K562 (cell line): ENCODE measurements at places on chromosomes 7 and 10.

DNA sequence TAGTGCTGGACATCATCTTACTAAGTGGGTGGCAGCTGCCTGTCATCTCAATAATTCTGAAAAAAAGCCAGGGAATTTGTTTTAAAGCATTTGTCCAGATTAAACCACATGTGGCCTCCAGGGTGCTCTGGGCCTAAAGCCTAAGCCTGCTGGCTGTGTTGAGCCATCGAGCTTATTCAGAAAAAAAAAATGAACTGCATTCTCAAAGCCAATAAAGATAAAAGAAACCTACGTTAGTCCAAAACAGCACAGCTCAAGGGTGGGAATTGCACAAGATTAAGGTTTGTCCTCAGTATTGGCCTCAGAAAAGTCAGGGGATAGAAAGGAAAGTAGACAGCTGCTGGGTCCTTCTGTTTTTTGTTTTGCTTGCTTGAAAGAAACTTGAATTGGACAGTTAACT is 22.6 kb upstream of the PRTFDC1 start:
- no peak for DNase-seq

- no peak for DNase-seq
These were observed 118.8 kb upstream of the NANOS1 start for GRCh38 chr10:118910702-118911101.

DNA sequence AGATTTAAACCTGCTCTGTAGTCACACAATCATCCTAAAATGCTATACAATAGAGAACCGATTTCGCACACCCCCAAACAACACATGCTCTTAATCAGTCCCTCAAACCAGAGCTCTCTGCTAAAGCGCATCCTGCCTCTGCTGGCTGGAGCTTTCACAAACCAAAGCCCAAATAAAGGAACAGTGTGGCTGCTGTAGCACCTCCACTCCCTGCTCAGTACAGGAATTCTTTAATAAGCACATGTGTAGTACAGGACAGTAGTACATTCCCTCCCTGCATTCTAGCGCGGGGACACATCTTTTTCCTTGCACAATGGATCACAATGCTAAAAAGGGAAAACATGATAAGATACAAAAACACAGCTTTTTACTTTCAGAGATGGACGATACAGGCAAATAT is 684.6 kb downstream of the MAGI2 start:
- DNase-seq = no peak

DNA sequence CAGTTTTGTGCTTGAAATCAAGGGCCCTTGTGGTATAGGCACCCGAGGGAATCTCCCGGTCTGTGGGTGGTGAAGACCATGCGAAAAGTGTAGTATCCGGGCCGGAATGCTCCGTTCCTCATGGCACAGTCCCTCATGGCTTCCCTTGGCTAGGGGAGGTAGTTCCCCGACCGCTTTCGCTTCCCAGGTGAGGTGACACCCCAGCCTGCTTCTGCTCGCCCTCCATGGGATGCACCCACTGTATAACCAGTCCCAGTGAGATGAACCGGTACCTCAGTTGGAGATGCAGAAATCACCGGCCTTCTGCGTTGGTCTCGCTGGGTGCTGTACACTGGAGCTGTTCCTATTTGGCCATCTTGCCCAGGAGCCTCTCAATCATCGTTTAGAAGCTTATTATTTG is 195.7 kb upstream of the POT1 start:
- no peak for DNase-seq

DNA sequence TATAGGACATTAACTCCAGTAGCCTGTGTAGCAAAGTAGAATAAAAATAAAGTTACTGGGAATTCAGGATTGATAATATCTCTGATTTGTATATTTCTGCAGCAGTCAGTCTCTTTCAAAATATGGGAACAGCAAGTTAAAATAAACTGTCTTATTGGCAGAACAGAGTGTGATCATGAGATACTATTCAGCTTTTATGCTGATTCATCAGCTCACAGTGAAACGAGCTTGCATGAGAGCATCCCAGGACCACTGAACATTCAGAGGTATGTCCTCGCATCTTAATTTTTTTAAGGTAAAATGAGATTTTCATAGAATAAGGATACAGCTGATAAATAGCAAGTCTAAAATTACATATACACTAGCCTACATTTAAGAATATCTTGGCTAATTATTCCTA is 282.5 kb upstream of the MYO3A start:
- no peak for DNase-seq

DNA sequence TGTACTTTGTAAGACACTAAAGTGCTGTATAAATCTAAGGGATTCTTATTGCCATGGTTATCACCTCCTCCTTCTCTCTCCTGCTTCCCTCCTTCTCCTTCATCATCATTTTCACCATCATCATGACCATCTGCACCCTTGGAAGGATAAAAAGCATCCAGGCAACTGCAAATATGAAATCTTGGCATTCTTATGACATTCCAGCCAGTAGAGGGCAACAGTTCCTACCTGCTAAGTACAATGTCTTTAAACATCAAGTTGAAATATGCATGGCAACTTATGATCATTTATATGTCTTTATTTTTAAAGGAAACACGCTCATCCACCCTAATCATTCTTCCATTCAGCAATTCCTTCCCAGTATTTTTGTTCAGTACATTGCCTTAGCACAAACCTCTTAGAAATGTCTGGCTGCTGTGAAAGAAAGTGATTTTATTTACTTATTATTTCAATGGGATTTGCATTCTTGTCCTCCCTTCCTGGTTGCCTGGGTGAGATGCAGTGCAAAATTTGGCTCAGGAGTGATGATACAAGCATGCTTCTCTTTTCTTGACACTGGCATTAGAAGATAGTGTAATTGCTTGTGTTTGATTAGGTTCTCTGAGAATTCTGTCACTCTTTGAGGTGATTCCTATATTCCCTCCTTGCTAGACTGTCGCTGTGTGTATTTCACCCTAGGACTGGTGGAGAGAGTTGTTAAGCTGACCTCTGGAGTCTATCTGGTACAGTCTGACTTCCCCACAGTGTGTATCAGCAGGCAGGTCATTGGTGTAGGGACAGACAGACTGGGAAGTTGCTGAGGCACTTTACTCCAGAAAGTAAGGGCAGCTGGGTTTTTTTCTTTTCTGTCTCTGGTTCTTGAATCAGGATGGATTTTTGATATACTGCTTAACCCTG is 188.5 kb upstream of the BMPER start:
- no peak for DNase-seq

DNA sequence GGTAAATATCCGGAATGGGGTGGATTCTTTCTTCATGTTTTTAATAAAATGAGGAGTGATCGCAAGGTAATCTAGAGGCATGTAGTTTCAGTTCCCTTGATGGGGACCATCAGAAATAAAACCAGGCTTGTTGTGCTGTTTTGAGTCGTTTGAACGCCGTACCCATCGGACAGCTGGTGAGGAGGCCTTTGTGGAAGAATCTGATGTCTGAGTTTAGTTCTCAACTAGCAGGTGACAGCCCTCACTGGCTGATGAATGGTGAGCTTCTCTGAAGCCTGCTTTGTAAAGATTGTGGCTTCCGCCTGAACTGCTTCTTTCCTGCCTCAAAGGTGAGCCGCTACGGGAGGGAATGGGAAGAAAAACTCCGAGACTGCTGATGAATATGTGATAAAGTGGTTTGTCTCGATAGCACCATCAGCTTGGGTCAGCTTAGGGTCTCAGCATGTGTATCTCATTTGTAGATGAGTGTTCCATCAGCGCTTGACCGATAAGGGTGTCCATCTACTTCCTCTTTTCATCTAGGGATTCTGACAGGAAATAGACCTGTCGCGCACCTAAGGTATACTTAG is 977 bp downstream of the TMEM248 start:
- DNase-seq = peak; percentile 85

- no peak for DNase-seq
These were observed 49.7 kb downstream of the UNC5B start for GRCh38 chr10:71262027-71262426.

GRCh38 chr7:101804967-101805366 is 12.5 kb upstream of the CUX1 start:
- peak; percentile 58 for DNase-seq

DNA sequence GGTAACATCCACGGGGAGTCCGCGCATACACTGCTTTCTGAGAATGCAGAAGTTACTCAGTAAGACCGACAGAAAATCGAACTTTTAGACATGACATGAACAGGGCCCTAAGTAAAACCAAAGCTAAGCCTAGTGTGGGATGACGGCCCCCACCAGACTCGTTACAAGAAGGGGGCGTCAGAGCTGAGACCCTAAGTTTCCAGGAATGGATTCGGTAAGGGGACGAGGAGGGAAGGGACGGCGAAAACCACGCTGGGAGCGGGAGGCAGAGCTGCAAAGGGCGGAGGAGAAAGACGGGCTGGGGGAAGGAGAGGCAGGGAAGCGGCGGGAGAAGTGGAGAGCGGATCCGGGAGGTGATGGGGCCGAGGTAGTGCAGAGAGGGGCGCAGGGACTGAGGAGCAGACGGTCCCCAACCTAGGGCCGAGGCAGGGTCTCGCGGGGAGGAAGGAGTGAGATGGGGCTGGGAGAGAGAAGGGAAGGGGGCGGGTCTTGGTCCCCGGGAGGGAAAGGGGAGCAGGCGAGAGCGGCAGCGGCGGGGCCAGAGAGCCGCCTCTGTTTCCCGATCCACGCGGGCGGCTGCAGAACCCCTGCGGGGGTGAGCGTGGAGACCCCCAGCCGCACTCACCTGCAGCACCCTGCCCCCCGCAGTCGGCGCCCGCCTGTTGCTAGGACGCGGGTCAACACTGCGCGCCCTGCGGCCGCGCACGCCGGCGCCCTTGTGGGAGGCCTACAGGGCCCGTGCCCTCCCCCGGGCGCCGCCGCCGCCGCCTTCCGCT is 513 bp downstream of the ODAD2 start:
- DNase-seq = no peak

GRCh38 chr7:51349820-51350545 is 33.4 kb upstream of the COBL start:
- no peak for DNase-seq

- no peak for DNase-seq
These were observed 217.5 kb downstream of the SNX13 start for GRCh38 chr7:17722798-17723197.

DNA sequence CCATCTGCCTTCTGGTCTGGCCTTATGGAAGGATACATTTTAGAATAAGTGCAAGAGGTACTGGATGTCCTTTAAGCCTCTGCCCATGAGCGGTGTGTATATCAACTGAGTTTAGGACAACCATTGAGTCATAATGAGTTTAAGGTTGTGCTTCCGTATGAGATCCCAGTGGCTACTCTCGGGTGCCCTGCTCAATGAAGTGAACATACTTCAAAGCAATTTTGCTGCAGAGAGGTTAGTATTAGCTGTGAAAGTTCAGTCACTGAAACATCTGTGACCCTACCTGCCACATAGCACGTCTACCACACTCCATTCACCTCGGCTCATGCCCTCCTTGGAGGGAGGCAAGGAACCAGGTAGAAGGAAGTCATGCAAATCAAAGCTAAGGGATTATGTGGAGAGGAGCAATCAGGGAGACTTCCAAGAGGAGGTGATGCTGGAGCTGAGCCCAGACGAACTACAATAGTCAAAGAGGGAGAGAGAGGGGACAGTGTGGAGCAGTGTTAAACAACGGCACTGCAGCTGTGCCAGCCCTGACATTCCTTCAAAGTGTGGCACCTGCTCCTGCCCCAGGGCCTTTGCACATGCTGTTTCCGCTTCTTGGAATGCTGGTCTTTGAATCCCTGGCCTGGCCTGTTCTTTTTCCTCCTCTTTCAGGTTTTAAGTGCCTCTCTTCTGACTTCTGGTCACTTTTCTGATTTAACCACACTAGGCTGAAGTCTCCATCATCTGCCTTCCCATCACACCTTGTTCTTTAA is 25.4 kb downstream of the BTBD16 start:
- DNase-seq = no peak

- DNase-seq = no peak
These were observed 2.7 kb upstream of the TMEM254 start for GRCh38 chr10:80075781-80076180.

DNA sequence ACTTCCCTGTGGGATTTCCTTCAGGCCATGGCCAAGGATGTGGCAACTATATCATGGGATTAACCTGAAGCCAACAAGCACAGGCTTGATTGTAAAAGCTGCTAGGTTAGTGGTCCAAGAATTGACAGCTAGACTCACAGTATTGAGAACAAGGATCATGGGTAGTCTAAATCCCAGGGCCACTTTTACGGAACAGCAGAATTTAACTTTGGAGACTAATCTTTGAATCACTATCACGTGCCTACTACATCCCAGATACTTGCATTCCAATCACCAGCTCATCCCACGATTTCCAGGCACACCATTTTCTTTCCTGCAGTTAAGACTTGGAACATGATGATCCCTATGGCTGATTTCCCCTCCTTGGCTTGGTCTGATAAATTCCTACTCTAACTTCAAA is 65.6 kb upstream of the ADO start:
- DNase-seq = no peak

- no peak for DNase-seq
These were observed 294.4 kb downstream of the BICC1 start for GRCh38 chr10:58806970-58807628.

DNA sequence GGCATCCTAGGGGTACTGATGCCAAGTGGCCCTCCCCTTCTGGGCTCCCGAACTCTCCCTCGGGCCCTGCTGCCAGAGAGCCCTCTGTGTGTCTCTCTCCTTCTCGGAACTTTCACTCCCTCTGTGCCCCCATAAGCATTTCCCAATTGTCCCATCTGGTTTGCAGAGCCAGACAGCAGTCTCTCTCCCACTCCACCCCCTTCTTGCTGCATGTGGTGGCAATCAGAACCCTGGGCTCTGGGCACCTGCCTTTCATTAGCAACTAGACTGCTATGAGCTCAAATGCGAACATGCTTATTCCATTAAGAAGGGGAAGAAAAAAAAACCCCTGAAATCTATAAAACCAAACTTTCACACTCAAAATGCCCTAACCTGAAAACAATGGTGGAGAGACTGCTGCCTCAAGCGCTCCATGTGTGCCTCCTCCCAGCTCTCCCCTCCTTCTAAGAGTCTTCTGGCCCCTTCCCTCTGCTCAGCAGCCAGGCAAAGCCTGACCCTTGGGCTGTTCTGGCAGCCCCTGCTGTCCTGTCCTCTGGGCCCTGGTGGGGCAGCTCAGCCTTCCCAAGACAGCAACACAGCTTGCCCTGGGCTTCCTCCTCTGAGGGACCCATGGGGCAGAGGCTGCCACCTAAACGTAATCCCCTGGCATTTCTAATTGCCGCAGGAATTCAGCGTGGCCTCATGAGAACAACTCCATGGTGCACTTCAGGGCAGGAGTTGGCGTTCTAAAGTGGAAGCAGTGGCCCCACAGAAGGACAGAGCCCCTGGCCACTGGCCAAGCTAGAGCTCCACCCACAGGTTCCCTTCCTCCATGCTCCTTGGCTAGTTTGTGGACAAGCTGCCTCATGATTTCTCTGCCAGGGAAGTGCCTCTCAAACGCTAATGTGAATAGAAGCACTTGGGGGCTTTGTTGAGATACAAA is 415.4 kb downstream of the PLXNA4 start:
- DNase-seq = no peak

DNA sequence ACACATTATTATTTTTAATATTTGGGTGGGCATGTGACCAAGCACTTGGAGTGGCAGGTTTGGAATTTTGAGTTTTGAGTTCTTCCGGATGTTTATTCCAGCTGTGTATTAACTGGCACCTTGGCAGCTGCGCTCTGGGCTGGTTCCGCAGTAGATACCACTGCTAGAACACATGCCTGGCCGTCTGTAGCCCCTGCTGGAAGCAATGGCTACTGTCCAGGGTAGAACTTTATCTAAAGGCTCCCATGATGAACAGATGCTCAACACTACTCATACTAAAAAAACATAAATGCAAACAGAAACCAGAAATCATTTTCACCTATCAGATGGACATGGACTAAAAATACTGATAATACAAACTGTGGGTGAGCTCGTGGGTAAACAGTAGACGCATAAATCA is 19.4 kb upstream of the SH3PXD2A start:
- DNase-seq = no peak

- no peak for DNase-seq
These were observed 87.4 kb downstream of the BUB3 start for GRCh38 chr10:123241391-123242141.
